ENCODE measurements at places on chromosomes 2 and 18. TPM values are rescaled to one million over a fixed set of nuclear protein-coding genes. Genes with fewer than 3 reads are reported as not detected.

DNA sequence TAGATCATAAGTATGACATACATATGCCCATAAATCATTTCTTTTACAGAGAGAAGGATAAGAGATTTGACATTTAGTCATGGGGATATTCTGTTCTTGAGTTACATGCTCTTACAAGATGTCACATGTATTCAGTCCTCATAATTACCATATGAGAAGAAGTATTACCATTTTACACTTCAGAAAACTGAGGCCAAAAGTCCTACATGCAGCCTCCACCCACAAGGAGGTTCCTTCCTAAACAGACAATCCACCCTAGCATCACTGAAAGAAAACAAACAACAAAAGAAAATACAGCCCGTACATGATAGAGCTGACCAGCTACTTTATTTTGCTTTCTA, 335.1 kb downstream of the SETBP1 start:
- DNase-seq: no peak

The SLC5A7 gene
- not detected for total RNA-seq

- DNase-seq: no peak
Measured at GRCh38 chr2:225353579-225354085, 45.9 kb upstream of the NYAP2 start.

DNA sequence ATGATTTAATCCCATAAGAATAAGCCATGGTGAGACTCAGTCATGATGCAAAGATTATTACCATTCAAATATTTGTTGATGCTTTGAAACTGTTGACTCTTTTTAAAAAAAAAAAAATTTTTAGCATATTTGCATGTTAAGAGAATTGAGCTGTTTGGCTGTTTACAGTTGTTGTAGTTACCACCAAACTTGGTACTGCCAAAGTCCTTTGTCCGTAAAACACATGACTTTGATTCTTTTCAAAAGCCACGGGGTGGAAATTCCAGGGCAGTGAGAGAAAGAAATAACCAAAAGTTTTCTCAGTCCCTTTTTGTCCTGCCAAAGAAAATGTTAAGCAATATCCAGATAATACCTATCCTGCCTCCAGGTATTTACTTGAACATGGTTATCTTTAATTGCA, 474.8 kb downstream of the METTL4 start:
- no peak for DNase-seq

- DNase-seq: no peak
Measured at GRCh38 chr2:205405752-205406151, 276.5 kb upstream of the NRP2 start.

DNA sequence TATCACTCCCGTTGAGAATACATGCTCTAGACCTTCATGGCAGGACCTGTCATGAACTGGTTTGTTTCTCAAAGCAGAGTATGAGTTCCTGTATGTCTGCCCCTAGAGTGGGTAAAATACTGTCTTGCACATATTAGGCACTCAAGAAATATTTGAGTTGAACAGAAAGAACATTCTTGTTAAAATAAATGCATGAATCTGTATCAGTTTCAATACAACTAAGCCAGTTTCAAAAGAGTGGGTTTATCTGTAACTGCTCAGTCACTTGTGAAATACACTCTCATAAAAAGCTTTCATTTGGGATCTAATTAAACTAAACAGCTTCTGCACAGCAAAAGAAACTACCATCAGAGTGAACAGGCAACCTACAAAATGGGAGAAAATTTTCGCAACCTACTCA, 69.2 kb downstream of the RFTN2 start:
- DNase-seq: no peak
